ENCODE measurements at places on chromosomes 1 and 21.

DNA sequence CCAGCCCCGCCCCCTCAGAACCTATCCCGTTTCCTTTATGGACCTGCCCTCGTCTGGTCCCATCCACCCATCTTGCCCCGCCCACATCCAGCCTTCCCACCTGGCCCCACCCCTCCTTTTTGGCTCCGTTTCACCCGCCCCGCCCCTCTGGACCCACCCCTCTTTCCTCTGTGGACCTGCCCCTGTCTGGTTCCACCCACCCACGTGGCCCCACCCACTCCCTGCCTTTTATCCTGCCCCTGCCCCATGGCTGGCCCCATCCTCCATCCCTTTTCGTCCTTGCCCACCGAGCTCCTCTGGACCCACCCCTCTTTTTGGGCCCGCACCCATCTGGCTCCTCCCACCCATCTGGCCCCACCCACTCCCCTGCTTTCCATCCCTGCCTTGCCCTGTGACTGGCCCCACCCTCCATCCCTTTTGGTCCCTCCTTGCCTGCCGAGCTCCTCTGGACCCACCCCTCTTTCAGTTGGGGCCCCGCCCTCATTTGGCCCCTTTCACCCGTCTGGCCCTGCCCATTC is 177.3 kb downstream of the CAMTA1 start:
- no peak for DNase-seq

- no peak for DNase-seq
Observed at GRCh38 chr1:153687346-153688125, 9.0 kb downstream of the NPR1 start.

DNA sequence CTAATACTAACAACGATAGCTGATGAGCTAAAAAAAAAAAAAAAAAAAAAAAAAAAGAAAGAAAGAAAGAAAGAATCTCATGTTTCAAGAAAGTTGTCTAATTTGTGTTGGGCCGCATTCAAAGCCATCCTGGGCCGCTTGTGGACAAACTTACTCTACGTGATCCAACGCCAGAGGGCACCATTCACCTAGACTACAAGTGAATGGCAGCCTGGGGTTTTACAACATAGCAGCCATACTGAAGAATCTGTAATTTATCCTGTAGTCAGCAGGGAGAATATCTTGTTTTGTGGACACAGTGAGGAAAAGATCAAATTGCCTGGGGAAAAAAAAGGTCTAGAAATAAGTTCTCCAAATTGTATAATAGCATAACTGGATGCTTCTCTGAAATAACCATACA is 47.0 kb downstream of the CYP2J2 start:
- no peak for DNase-seq

GRCh38 chr1:184153731-184154130 is 102.2 kb downstream of the TSEN15 start:
- no peak for DNase-seq

DNA sequence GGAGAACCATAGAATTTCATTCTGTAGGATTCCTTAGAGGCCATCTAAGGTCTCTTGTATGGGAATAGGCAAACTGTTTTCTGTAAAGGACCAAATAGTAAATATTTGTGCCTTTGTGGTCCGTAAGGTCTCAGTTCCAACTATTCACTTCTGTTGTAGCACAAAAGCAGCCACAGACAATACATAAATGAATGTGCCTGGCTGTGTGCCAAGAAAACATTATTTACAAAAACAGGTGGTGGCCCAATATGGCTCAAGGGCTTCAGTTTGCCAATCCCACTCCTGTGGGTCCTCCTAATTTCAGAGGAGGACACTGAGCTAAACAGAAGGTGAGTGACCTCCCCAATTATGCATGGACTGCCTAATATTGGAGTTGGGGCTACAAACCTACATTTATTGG is 67.6 kb upstream of the EDEM3 start:
- DNase-seq, result no peak

GRCh38 chr1:222372221-222372620 is 175.7 kb downstream of the HHIPL2 start:
- no peak for DNase-seq

DNA sequence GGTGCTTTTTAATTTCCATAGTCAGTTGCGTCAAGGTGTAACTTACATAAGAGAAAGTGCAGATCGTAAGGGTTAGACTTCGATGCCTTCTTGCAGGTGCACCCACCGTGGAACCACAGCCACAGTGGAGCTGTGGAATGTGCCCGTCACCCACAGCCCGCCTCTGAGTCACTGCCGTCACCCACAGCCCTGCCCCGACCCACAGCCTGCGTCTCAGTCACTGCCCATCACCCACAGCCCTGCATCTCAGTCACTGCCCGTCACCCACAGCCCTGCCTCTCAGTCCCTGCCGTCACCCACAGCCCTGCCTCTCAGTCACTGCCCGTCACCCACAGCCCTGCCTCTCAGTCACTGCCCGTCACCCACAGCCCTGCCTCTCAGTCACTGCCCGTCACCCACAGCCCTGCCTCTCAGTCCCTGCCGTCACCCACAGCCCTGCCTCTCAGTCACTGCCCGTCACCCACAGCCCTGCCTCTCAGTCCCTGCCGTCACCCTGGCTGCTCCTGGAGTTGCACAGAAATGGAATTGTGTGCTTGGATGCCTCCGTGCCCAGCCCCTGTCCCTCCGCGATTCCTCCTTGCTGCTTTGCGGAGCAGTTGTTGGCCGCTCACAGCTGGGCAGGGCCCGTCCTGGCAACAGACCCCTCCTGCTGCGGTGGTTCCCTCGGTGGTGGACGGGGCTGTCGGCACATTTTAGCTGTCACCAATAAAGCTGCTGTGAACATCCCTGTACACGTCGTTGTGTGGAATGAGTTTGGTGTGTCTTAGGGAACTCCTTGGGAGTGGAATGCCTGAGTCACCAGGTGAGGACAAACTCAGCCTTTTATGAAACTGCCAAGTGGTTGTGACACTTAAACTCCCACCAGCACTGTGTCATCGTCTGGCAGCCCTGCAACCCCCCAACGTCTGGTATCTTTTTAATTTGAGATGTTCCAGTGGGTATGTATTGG is 44.9 kb upstream of the COL6A2 start:
- no peak for DNase-seq

DNA sequence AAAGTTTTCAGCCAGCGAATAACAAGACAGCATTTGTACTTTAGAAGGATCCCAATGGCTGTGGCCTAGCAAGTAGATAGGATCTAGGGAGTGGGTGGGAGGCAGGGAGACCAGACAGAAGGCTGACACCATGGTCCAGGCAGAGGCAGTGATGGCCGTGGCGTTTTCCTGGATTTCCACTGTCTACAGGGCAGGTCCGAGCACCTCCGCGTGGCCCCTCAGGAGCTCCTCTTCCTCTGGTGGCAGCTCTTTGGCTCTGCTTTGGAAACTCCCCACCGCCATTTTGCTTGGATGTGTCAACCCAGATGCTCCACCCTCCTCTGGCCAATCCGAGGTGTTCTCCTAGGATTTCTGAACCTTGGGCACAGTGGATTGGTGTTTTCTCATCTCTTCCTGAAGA is 25.1 kb downstream of the PADI4 start:
- no peak for DNase-seq

DNA sequence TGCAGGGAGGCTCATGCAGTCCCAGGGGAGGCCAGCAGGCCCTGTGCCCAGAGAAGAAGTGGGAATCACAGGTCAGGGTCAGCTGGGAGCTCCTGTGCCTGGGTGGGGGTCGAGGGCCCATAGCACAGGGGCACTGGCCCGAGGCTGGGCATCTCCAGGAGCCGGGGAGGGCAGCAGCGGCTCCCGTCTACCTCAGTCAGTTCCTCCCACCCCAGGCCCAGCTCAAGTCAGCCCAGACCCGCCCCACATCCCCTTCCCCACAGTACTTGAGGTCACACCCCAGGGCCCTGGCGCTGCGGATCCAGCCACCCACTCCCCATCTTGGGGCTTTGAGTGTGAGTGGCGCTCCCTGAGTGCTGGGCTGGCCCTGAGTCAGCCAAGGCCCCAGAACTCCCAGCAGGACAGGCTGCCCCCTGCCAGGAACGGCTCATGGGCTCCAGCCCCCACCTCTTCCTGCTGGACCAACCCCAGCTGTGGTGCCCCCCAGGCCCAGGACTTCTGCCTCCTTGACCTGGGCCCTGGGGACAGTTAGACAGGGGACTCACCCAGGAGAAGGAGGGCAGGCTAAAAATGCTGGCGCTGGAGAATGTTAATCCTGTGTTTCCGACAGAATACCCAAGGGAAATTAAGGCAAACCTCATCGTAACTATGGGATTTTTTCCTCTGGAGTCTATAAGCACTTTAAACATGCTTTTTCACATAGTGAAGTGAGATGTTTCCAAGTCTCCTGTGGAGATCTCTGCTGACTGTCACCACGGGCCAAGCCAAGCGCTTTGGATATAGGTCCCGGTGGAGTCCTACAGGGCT is 68.8 kb upstream of the COL6A1 start:
- DNase-seq, result no peak

DNA sequence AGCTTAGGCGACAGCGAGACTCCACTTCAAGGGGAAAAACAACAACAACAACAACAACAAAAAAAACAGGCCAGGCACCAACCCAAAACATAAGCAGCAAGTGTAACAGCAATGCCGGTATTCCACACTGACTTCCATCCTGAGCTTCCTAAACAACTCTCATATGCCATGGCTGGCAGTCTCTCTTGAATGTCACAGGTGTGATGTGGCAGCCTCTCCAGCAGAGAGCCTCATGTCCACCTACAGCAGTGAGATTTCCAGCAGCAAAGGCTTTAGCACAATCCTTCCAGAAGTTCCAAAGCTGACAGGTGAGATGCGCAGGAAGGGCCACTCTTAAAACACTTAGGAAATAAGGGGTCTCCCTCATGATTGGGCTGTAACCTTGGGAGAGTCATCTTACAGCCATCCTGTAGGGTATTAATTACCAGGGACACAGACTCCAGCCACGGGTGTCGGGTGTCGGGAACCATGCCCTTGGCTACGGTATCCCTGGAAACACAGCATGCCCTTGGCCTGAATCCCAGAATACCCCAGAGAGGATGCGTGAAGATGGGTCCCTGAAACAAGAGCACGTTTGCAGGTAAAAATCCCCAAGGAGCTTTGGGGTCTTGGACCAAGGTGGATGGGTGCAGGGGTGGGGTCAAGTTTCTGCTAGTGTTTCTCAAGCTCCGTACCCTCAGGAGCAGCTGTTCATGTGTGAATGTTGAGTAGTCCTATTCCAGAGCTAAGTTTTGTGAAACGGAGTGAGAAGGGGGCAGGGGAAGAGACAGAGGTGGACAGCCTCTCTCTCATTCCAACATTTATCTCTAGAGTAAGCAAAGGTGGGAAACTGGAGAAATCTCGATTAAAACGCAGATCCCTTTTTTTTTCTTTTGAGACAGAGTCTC is 31.4 kb downstream of the CLSTN1 start:
- DNase-seq, result no peak

GRCh38 chr1:89277725-89278124 is 5.1 kb upstream of the GBP5 start:
- no peak for DNase-seq

DNA sequence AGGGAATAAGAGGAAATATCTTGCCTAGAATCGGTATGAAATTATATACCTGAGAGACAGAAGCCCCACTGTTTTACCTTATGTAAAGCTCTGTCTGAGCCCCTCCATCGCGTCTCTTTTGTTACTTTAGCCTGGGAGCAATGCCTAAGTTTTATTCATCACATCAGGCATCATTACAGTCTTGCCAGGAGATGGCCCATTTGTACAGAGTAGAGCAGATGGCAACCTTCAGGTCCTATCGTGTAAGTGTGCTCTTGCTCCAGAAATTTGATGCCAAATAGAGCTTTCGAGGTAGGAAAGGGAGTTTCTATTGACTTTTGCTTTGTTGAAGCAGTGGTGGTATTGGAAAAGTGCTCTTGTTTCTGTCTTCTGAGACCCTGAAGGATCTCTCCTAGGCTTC is 24.9 kb downstream of the CFAP126 start:
- DNase-seq, result no peak
